Nucleus accumbens (tissue), 56 donors: ENCODE measurements at places on chromosomes 5 and 9.

GRCh38 chr9:84322828-84323227 lies 17.7 kb downstream of the SLC28A3 start:
- DNase-seq: no peak

DNA sequence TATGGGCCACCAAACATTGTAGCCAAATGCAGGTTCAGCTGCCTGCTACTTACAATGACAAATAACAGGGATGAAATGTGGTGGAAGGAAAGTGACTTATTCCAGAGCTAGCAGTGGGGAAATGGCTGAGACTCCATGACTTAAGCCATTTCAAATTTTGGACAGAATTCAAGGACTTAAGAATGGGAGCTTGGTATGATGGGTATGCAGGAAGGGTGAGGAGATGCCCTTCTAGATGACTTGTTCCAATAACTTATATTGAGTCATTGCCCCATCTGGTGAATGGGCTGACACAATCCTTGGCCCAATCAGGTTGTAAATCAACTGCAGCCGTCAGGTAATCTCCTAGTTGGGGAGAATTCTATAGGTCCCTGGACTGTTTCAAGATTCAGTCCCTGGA lies 230.7 kb upstream of the SGCD start:
- no peak for DNase-seq

DNA sequence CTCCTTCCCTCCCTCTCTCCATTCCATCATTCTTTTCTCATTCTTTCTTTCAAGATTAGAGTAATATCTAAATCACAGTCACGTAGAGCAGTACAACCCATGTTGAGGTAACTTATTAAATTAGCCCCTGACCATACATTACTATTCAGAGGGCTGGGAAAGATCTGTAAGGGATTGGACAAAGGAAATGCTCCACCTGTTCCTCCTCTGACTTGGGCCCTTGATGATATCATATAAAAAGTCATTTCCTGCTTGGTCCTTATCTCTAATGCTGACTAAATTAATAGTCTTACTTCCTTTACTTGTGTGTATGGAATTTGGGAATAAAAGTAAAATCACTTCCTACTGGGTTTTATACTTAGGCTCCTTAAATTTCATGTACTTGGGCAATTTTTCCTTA lies 40.8 kb downstream of the SNX18 start:
- no peak for DNase-seq

DNA sequence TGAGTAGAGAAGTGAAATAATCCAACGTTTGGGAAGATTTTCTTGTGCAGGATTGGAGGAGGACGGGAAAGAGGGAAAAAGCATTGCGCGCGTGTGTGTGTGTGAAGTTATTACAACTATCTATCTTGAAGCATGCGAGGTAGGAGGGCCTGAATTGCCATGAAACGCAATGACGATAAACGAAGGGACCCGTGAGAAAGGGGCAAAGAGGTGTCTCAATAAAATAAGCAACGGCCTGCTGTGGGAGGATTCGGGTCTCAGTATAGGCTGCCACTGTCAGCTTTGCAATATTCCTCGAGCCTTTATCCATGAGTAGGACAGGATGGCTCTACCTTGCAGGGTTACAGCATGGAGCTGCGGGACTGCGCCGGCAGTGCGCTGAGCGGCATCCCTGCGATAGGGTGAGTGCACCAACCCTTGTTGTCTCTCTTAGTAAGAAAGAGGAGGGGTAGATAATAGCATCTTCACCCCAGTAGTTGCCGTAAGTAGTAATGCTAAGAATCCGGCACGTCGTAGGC lies 631 bp upstream of the RCL1 start:
- DNase-seq: no peak

DNA sequence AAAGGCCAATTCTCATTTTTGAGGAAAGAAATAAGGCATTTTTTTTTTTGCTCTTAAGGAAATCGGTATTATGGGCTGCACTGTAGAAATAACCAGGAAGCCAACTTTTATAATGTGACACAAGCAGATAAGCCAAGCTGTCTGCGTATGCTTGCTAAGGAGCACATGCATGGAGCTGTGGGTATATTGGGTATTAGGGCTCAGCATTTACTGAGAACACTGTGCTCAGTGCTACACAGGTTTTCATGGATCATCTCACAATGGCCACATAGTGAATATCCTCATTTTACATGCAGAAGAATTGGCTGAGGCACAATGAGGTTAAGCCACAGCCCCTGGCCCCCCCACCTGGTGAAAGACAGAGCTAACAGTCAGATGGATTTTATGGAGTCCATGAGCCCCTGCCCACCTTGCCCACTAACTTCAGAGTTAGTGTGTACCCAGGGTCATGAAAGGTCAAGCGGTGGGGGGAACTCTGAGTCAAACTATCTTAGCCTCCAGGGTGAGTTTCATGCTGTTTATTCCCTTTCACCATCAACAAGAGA lies 204.8 kb downstream of the SPATA31A6 start:
- DNase-seq: no peak

DNA sequence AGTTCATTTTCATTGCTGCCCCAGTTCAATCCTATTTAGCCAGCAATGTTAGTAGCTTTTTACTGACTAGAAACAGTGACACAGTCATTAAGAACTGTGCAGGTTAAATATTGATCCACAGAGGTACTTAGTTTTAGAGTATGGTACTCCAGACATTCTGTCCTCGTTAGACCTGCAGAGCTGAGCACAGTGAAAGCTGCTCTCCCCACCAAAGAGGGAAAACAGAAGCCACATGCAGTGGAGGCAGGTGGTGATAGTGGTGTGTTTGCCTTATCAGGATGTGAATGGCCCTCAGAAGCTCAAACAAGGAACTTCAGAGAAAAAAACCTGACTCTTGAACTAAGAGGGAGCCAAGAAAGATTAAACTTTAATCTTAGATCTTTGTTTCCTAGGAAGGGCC lies 75.5 kb downstream of the UNC13B start:
- no peak for DNase-seq

- DNase-seq: no peak
These were observed 243.0 kb upstream of the PTGER4 start for GRCh38 chr5:40436535-40437237.

- DNase-seq: no peak
These were observed 52.6 kb downstream of the PDCD1LG2 start for GRCh38 chr9:5562806-5563416.

DNA sequence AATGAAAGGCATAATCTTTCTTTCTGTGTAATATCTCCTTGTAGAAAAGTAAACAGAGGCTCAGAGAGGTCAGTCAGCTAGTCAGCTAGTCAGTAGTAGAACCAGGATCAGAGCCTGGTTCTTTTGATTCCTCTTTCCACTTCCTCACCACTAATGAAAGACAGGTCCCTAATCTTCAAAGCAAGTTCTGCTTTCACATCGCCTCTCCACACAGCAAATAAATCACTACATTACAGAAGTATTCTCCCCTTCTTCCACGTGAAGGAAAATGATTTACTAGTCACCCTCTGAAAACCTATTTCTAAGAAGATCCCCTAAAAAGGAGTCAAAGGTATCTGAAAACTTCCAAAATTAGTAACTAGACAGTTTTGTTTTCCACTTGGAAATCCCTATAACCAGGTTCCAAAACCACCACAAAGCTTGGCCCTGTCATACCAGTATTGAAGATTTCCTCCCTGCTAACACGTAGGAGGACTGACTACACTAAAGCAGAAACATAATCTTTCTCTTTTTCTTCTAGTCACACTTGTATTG lies 140.5 kb upstream of the TARS1 start:
- no peak for DNase-seq

- no peak for DNase-seq
These were observed 2.2 kb upstream of the SLC38A9 start for GRCh38 chr5:55714339-55714738.
